ENCODE measurements at places on chromosomes 5 and 9. TPM values are rescaled to one million over a fixed set of nuclear protein-coding genes. Genes with fewer than 3 reads are reported as not detected.

Gene KIAA0825
- 0.07 TPM for total RNA-seq

Gene CDC20B
- total RNA-seq, result not detected

Gene HAVCR2
- not detected for total RNA-seq

Gene RMRP
- total RNA-seq, result 6,436 TPM

Gene DPYSL3
- total RNA-seq, result 226 TPM

Gene TRIM7
- total RNA-seq, result 56.2 TPM

Gene EPB41L4A
- total RNA-seq, result 20.7 TPM

Gene FBXL7
- total RNA-seq, result 0.12 TPM

Gene NR5A1
- not detected for total RNA-seq

Gene KIF4B
- not detected for total RNA-seq

Gene TPPP
- not detected for total RNA-seq

Gene CDH6
- 76.6 TPM for total RNA-seq

Gene CDO1
- total RNA-seq, result not detected

Gene EDIL3
- 127 TPM for total RNA-seq

Gene CTSL
- 227 TPM for total RNA-seq

Gene EMB
- total RNA-seq, result 0.12 TPM

Measured in Caki2 (cell line).